ENCODE measurements at places on chromosomes 4 and X. TPM values are rescaled to one million over a fixed set of nuclear protein-coding genes. Genes with fewer than 3 reads are reported as not detected.

DNA sequence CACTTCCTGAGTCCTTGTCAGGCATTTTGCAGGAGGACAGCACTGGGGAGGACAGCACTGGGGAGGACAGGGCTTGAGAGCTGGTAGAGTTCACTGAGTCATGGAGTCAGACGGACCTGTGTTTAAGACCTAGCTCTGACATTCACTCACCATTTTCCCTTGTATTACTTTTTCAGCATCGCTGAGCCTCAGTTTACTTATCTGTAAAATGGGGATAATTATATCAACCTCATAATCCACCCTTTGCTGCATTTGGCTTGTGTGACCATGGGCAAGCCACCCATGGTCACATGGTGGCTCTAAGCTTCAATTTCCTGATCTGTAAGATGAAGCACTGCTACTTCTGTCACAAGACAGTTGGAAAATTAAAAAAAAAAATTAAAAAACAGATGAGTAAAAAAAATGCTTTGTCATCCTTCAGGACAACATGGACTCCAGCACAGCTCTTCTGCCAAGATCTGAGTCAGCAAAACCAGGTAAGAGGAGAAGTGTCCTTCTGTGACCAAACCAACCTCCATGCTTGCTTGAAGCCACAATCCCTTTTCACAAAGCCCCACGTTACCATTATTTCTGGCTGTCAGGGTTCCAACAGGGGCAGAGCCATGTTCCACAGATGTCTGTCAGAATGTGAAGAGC, 275.5 kb downstream of the RAB28 start:
- H3K4me1 ChIP-seq, result no peaks in the 10 kb centered on the region
- H3K27me3 ChIP-seq, result no peaks in the 10 kb centered on the region
- DNase-seq, result no peak
- H3K4me3 ChIP-seq, result no peak overlapping the region
- H3K27ac ChIP-seq, result no peak overlapping the region
- H3K36me3 ChIP-seq, result no peaks in the 10 kb centered on the region

DNA sequence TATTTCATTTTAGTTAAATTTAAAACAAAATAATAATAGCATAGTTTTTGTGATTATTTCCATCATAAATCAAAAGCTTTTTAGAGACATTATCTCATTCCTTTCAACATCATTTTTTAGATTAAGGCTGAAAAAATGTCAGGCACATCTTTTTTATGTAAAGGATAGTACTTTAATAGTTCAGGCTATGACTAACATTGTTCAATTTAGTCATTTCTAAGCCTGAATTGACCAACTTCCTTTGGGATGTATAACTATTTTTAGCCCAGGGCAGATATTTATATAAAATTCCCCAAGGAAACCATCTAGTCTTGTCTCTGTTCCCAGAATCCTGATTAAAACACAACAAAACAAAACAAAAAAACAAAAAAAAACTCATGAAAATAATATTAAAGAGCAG, 145.6 kb upstream of the PCDH18 start:
- no peak overlapping the region for H3K27ac ChIP-seq
- H3K4me3 ChIP-seq, result no peak overlapping the region
- H3K36me3 ChIP-seq, result no peaks in the 10 kb centered on the region
- H3K4me1 ChIP-seq, result no peaks in the 10 kb centered on the region
- H3K27me3 ChIP-seq, result no peaks in the 10 kb centered on the region
- DNase-seq, result no peak

- H3K27me3 ChIP-seq, result no peaks in the 10 kb centered on the region
- H3K36me3 ChIP-seq, result no peaks in the 10 kb centered on the region
- H3K4me1 ChIP-seq, result no peaks in the 10 kb centered on the region
These were observed 1427.2 kb downstream of the STIM2 start for GRCh38 chr4:28287831-28288233.

DNA sequence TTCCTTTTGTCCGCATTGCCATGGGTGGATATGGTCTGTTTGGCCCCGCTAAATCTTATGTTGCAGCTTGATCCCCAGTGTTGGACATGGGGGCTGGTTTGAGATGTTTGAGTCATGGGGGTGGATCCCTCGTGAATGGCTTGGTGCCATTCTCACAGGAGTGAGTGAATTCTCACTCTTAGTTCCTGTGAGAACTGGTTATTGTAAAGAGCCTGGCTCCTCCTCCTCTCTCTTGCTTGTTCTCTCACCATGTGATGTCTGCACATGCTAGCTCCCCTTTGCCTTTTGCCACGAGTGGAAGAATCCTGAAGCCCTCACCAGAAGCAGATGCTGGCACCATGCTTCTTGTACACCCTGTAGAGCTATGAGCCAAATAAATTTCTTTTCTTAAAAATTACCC, 22.6 kb upstream of the STBD1 start:
- no peak overlapping the region for H3K27ac ChIP-seq
- DNase-seq, result no peak
- H3K4me1 ChIP-seq, result peaks cover 2% of the 10 kb centered on the region
- H3K27me3 ChIP-seq, result peaks cover 4% of the 10 kb centered on the region
- H3K4me3 ChIP-seq, result no peak overlapping the region

GRCh38 chr4:119692001-119692400, 63.4 kb upstream of the PDE5A start:
- no peak for DNase-seq
- H3K36me3 ChIP-seq, result no peaks in the 10 kb centered on the region
- no peak overlapping the region for H3K27ac ChIP-seq
- no peak overlapping the region for H3K4me3 ChIP-seq
- no peaks in the 10 kb centered on the region for H3K4me1 ChIP-seq

DNA sequence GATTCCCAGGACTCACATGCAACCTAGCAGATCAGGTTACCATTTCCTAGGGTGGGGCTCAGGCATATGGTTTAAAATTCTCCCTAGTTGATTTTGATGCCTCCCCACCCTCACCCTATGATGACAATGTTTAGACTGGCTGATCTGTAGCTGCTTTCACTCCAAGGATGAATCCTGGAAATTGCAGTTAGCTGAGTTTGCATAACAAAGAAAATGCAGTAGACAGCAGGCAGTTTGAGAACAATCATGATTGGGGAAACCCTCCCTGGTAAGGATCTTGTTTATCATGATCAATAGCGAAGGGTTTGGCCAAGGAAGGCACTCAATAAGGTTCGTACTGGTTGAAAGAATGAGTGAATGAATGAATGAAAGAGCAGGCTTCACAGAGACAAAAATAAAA, 2.1 kb downstream of the ZNF518B start:
- peaks cover 6% of the 10 kb centered on the region for H3K27me3 ChIP-seq
- peaks cover 4% of the 10 kb centered on the region for H3K4me1 ChIP-seq
- H3K36me3 ChIP-seq, result peaks cover 2% of the 10 kb centered on the region
- H3K4me3 ChIP-seq, result no peak overlapping the region

GRCh38 chr4:158856852-158857251, 88.0 kb downstream of the FNIP2 start:
- H3K27me3 ChIP-seq, result no peaks in the 10 kb centered on the region
- H3K27ac ChIP-seq, result no peak overlapping the region
- no peak for DNase-seq
- no peaks in the 10 kb centered on the region for H3K4me1 ChIP-seq

DNA sequence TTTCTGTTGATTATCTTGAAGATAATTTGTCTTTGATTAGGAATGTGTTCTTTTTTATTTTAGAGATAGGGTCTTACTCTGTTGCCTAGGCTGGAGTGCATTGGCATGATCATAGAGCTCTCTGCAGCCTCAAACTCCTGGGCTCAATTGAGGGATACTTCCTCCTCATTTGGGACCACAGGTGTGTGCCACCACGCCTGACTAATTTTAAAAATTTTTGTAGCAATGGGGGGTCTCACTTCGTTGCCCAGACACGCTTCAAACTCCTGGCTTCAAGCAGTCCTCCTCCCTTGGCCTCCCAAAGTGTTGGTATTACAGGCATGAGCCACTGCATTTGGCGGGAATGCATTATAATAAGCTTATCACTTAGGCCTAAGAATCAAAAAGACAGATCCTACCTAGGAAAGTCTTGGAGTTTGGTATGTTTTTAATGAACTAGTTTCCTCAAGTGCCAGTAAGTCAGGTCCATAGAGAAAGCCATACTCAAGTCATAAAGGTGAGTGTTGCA, 21.7 kb downstream of the BMP2K start:
- H3K4me3 ChIP-seq, result no peak overlapping the region
- H3K36me3 ChIP-seq, result peaks cover 3% of the 10 kb centered on the region
- no peaks in the 10 kb centered on the region for H3K27me3 ChIP-seq
- no peak overlapping the region for H3K27ac ChIP-seq

CWH43 gene
- total RNA-seq, result not detected

RRAGB gene
- total RNA-seq, result 13.1 TPM

NPY1R gene
- not detected for total RNA-seq

VSIG1 gene
- total RNA-seq, result 20.9 TPM

Data from T-helper 17 cell (primary cell).